ENCODE measurements at places on chromosomes 16 and 17.
A peak's percentile ranks its signal among the peaks of the same experiment; 100 is the strongest.

DNA sequence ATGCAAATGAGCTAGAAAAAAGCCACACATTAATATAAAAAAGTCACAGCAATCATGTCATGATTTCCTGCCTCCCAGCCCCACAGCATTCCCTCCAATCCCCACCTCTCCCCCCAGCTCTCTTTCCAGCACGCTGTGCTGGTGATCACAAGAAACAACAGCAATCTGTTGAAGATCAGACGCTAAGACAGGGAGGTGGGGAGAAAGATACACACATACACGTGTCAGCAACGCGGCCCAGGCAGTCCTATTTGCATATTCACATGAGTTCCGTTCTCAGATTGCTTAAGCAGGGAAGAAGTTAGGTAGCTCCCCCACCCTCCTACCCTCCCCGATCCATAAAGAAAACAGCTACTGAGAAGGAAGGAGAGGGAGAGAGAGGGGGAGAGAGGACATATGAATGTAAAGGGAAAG is 405.5 kb upstream of the PSMD7 start:
- no peak for DNase-seq

DNA sequence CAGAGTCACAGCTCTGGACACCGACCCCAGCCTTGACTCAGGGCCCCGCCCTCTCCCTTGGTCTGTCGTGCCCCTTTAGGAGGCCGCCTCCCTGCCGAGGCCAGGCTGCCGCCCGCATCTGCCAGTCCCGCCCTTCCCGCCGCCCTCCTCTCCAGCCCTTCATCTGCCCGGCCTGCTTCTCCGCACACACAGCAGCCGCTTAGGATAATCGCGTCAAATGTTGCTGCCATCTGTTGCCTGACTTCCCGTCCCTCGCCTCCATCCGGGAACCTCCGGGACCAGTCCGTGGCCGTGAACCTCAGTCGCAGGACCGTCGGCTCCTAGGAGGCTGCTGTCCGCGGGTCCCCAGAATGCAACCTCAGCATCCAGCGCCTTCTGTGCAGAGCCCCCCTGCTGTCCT is 11.9 kb downstream of the GSE1 start:
- no peak for DNase-seq

DNA sequence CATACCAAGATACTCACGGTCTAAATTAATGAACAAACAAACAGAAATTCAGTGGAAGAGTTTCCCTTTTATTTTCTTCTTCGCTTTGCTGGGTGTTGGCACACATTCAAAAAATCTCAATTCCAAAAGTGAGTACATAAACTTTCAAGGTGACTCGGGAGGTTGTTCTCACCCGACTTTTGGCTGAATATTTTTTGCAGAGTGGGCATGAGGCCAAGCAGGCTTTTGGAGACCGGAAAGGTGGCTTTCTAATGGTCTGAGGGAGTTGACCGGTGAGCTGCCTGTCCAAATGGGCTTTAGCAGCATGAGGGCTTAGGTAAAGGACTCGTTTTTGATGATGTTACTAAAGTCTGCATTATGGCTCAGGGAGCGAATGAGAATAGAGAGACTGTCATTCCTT is 318.7 kb downstream of the CPPED1 start:
- no peak for DNase-seq

DNA sequence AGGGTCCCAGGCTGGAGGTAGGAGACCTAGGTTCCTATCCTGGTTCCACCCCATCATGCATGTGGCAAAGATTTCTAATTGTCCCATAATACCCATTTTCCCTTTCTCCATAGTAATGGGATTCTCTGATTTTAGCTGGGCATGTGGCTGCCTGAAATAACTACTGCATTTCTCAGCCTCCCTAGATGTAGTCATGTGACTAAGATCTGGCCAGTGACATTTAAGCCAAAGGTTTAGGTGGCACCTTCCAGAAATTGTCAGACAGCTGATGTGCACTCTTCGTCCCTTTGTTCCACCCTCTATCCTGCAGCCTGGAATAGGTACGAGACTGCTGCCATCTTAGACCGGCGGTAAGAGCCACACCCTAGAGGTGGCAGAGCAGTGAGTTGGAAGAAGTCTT is 8.2 kb downstream of the NXPH3 start:
- DNase-seq, result no peak

DNA sequence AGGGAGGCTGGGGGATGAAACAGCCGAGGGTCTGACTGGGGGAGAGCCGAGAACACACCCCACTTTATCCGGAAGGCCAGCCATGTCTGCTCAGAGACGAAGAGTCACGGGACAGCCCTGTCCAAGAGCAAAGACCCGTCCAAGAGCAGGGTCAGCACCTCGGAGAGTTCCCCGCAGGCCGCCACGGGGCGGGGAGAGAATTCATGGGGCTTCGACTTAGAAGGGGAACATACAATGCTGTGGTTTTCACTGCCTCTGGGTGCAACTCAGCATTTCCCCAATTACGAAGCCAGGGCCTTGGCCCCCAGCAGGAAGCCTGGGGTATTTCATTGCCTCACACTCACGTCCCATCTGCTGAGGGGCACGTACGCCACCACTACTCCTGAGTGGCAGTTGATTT is 59.3 kb downstream of the JPH3 start:
- peak; percentile 18 for DNase-seq

- no peak for DNase-seq
Observed at GRCh38 chr17:75647921-75648320, 14.7 kb downstream of the SMIM5 start.

- no peak for DNase-seq
Observed at GRCh38 chr17:17069849-17070248, 27.6 kb downstream of the MPRIP start.

- no peak for DNase-seq
Observed at GRCh38 chr16:81767987-81768592, 11.0 kb upstream of the PLCG2 start.

DNA sequence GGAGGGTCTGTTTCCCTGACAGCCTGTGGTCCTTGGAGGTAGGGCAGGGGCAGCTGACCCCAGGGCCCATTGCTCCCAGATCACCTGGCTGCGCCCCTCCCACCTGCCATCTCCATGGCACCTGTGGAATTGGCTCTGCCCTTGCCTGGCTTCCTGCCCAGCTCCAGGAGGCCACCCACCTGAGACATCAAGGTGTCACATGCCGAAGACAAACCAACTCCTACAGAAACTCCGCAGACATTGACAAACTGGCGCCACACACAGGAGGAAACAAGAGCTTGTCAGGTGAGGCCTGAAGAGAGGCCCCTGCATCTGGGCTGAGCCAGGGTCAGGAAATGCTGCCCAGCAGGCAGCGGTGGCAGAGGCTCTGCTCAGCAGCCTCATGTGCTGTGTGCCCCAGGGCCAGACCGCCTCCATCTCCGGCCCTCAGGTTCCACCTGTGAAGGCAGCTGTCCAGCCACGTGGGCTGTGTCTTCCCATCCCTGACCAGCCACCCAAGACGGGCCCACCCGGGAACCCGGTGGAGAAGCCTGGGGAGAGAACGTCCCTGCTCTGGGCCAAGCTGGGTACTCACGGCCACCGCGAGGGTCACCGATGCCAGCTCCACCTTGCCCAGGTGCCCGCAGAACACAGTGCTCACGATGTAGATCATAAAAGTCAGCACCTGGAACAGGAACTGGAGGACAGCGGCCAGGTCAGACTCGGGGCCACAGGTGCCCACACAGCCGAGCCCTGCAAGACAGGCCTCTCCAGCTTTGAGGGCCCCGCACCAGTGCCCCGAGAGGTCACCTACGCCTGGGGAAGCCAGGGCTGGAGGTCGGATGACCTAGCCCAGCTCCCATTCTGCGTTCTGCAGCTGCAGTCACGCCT is 1.6 kb downstream of the SLC47A2 start:
- DNase-seq, result no peak

DNA sequence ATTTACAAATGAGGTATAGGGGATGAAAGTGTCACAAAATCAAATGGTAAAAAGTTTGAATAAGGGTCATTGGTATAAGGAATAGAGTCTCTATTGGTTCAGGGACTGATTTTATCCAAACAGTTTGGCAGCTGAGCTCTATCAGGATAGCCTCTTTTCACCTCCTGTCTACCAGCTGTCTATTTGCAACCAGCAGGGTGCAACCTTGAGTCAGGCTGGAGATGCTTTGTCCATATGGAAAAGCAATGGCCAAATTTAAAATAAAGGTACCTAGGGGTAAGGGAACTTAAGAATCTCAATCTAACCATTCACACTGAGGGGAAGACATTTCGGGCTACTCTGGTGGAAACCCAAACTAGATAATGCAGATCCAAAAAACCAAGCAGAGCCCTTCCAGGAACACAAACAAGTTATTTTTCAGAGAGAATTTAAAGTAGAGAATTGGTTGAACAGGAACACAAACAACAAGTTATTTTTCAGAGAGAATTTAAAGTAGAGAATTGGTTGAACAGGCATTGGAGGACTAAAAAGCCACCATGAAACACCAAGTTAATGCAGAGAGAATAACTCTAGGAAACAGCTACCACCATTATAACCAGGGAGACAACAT is 12.6 kb upstream of the CA10 start:
- DNase-seq, result peak; percentile 66

DNA sequence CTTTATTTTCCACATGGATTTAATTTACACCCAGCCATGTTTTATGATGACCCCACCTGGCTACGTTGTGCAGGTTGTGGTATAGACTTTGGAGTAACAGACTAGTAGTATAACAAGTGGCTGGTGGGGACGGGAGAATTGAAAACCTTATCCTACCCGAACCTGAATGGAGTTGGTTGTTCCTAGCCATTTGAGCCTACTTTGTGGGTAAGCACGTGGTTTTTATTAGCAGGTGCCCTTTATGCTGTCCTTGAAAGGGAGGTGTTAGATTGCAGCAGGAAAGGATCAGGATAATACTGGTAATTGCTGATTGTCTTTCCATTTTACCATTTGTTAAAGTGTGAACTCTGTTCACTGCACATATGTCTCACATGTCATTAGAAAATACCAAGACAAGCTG is 31.9 kb upstream of the PHAF1 start:
- no peak for DNase-seq

DNA sequence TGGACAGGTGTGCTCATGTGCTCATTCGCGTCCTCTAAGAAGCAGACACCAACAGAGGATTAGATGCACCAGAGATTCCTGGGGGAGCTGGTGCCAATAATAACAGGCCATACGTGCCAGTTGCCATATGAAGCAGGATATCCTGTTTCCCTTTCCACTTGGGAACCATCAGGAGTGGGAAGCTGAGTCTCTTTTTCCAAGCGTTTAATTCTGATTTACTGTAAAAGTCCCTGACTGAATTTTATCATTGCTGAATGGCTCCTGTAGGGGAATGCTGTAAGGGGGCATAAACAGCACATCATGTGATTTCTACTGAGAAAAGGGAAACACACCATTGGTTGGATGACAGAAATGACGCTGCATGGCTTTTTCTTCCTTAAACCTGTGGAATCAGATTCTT is 113.3 kb downstream of the IRF8 start:
- no peak for DNase-seq

DNA sequence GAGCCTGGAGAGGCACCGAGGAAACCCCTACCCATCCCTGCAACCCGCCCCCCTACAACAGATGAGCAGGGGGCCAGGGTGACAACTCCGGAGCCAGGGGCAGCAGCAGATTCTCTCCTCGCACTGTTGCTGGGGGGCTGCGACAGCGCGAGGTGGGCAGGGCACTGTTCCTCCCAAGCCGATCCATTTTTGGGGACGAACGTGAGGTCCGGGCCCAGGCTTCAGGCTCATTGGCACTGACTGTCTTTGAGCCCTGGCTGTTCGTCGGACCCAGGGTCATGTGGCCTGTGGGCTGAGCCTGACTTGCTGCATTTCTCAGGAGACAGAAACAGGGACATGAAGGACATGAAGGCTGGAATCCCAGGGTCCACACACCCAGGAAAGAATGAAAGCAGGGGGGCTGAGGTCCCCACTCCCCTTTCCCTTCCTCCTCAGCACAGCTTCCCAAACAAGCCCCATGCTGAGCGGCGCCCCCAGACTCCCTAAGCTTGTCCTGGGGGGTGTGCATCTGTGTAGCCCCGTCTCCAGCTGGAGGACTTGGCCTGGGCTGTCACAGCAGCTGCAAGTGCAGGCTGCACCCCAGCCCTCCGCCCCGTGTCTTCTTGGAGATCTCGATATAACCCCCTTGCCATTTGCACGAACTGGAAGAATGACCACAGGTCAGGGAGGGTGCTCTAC is 18.7 kb downstream of the CEP295NL start:
- no peak for DNase-seq

DNA sequence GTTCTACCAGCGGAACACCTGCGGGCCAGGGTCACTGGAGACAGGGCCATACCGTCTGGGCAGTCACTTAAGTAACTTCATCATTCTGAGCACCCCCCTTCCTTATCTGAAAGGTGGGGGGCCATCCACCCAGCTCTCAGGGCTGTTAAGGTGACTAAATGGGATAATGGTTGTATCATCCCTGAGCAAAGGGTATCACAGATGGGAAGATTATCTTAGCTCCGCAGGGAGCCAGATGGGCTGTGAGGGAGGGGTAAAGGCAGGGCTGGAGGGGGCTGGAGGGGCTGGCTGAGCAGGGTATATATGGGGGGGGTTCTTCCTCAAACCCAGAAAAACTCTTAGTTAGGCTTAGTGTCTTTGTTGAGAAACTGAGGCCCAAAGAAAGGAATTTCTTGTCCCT is 2.9 kb upstream of the CACNA1G start:
- no peak for DNase-seq

GRCh38 chr17:7654832-7655540 is 4.3 kb downstream of the ATP1B2 start:
- DNase-seq, result no peak

DNA sequence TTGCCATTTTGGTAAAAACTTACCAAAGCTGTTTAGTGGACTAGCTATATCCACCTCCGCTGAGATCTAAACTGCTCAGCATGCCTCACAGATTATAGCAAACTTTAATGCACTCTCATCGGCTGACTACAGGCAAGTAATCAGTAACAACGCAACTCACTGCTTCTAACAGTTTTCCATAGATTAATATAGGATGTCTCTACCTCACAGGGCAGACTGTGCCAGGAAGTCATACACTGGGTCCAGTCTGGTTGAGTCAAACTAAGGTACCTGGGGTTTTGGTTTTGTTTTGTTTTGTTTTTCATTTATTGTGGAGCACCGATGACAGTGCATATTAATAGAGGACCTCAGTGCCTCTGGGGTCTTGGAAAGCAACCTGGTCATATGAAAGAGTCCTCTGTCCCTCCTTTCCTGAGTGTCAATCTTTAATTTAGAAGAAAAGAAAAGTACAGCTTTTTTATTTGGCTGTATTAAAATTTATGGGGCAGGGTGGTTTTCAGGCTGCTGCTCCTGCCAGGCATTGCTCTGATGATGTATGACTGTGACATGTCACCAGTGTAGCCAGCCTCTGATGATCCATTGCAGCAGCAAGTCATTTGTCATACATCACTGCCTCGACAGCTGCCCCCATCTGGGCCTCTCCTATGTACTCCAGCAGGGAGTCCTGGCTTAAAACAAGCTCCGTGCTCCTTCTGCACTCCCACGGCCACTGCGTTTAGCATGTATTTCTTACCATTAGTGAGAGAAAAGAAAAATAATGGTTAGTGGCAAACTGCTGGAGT is 854.1 kb downstream of the KCNJ2 start:
- no peak for DNase-seq

GRCh38 chr17:8904686-8905085 is 37.2 kb upstream of the PIK3R6 start:
- no peak for DNase-seq

All from MCF 10A (cell line).